Activated CD8-positive, alpha-beta T cell treated with anti-CD3 and anti-CD28 coated beads, Interleukin-2, amount 10 ng/mL, durations not matched to agents 7 days and 5 days (primary cell): ENCODE measurements at places on chromosomes 6 and 20. TPM values are rescaled to one million over a fixed set of nuclear protein-coding genes. Genes with fewer than 3 reads are reported as not detected.
A peak's percentile ranks its signal among the peaks of the same experiment; 100 is the strongest.

GRCh38 chr20:40813708-40814630 is 124.9 kb upstream of the MAFB start:
- DNase-seq = no peak

- no peak for DNase-seq
Measured at GRCh38 chr20:31710423-31711108, 12.1 kb downstream of the BCL2L1 start.

GRCh38 chr6:84853901-84854300 is 89.5 kb upstream of the TBX18 start:
- DNase-seq = no peak

DNA sequence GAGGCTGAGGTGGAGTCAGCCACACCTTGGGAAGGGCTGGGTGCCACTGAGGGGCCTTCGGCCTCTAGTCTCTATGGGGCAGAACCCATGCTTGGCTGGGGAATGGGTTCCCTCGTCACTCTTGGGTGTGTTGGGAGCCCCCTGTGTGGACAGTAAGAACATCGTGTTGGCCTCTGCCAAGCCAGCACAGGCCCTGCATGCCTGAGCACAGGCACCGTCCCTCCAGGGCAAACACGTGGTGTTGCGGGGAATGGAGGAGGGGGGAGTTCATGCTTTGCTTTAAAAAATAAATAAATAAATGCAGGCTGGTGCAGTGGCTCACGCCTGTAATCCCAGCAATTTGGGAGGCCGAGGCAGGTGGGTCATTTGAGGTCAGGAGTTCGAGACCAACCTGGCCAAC is 63.0 kb downstream of the EZR start:
- DNase-seq = no peak

- no peak for DNase-seq
Measured at GRCh38 chr6:44892579-44892978, 435.6 kb upstream of the RUNX2 start.

GRCh38 chr6:31122791-31123706 is 2.8 kb upstream of the CDSN start:
- no peak for DNase-seq

DNA sequence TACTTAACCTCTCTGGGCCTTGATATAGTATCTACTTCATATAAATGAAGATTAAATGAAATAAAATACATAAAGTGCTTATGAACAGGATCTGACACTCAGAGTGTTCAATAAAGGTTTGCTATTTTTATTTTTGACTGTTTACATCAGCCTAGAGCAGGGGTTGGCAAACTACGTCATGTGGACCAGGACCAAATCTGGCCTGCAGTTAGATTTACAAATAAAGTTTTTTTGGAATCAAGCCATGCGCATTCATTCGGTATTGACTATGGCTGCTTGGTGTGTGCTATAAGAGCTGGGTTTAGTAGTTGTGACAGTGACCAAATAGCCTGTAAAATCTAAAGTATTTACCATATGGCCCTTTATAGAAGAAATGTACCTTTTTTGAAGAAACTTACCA is 20.8 kb downstream of the PEX7 start:
- DNase-seq = no peak

DNA sequence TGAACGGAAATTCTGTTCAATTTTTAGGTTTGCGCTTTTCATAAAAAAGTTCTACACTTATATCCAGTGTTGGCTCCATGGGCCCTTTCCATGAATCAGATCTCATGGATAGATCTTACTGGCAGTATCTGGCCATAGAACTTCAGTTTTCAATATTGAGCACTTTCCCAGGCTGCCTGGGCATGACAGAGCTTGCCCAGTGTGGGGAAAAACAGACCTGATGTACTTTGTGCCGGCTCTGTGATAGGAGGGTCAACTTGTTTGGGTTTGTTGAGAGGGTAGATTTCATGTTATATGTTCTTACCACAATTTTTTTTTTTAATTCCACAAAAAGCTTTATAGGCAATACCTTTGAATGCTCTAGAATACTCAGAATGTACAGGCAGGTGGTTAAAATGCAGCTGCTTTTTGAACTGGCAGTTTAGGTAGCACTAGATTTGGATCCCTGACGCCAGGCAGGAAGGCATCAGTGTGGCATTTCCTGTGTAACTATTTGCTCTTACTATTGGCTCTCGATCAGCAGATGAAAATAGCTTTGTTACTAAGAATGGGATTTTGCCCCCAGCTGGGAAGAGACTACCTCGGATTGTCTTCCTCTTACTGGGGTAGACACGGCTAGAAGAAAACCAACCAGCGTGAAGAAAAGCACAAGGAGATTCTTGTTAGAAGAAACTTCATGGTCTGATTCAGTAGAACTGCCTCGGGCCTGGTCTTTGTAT is 404.9 kb upstream of the SOX4 start:
- no peak for DNase-seq

DNA sequence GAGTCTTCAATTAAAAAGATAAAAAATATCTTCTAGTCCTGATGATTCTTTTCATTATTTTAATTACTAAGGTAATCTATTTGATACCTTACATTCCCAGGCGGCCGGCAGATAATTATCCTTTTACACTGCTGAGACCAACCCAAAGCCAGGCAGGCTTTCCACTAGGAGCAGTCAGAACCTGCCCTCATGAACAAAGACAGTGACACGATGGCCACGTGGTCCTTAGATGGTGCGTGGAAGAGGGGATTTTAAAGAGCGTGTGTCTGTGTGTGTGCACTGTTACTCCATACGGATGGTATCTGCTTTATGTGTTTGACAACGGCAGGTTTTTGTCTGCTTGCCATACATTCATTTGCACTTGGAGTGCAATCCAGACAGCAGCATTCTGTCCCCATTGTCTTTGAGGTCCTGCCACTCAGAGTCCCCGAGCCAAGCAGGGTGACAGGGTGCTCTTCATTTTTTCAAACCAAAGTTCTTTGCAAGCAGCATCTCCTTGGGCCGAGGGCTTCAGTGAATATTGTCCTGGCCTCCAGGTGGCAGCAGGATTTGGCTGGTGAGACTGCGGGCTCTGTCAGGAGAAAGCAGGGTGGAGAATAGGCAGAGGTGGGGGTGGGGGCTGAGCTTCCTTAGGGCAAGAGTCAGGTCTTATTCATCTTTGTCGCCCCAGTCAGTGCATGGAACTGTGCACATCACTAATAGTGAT is 260.5 kb downstream of the NRN1 start:
- DNase-seq = no peak

DNA sequence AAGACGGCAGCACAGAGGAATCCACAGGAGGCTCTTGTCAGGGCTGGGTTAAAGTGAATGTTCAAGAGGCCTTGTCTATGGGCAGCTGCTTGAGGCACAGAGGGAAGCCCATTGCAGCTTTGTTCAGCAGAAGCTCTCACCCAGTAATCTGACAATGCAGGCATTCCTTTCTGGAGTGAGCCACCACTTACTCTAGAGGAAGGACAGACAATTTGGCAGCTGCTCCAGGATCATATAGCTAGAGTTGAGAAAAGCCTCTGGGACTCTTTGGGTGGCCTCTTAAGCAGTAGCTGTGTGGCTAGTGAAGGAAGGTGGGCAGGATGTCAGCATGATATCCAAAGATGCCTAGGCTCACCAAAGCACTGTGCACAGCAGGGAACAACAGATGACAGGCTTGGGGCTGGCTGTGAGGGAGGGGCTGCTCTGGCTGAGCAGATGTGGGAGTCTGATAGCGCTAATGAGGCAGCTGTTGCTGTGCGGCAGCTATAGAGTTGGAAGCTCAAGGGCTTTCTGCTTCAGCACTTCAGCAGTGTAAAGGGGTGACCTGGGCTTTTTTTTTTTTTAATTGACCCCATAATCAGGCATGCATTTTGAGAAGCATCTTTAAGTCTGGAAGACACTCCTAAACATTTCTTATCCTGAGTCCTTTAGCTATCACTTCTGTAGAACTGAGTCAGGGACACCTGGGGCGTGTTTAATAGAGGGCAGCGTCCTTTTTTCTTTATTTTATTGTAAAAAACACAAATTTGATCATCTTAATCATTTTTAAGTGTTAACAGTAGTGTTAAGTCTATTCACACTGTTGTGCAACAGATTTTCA is 27.2 kb downstream of the CMTR1 start:
- DNase-seq = no peak

DNA sequence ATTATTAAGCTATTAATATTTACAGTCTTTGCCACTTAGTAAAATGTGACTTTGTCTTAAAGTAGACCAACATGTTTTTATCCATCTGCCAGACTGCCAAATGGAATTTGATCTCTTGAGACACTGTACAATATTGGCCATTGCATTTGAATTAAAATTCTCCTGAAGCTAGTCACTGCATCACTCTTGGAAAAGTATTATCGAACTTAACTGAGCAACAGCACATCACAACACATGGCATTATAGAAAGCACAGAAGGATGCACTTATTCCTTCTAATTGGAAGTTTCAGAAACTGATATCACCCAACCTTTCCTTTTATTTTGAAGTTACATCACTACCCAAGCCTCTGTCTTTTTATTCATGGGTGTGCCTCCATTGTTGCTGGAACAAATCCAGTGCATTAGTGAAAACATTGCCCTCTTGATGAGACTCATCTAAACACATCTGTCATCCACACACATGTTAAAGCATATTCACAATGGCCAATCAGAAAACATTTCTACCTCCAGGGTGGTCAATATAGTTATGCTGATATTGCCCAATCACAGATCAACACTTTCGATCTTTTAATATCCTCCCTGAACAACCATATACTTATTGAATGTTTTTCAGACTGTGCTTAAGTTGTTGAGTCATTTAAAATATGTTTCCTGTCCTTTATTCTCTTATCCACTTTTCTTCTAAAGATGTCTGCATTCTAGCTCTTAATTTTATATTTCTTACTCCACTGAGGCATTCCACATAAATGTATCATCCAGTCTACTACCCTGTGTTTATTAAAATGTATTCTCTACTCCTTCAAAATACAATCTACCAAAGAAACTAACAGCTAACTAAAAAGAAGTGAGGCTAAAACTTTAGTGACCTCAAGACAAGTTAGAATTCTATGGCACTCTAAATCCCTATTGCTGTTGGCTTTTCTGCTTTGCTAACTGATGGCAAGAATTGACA is 535.0 kb downstream of the RFPL4B start:
- no peak for DNase-seq

DNA sequence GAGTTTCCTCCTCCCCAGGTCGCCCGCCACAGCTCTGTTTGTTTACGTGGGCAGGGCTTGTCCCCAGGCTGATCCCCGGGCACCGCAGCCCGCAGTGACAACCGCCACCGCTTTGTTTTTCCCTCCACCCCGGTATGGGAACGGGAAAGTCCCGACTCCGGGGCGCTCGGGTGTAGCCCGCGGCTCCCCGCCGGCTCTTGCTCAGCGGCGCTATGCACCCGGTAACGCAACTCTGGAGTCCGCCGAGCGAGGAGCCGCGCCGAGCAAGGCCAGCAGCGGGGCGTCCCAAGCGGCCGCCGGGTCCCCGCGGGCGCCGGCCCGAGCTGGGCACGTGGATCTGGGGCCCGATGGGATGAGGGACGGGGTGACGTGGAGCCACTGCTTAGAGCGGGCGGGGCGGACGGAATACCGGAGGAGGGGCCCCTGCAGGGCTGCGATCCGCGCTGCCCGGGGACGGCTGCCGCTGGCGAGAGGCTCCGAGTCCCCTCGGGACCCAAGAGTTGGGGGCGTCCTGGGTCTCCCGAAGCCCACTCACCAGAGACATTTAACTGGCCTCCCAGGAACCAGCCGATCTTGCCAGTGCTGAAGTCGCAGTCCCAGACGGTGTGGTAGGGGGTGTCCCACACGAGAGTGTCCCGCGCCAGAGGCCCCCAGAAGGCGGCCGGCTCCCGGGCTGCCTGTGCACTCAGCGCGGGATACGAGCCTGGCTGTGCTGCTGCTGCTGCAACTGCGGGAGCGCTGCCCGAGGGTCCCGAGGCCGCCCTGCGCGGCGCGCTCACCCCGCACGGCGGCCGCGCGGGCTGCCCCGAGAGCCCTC is 497 bp downstream of the ACSS1 start:
- peak; percentile 80 for DNase-seq

GRCh38 chr6:93746892-93747291 is 327.5 kb upstream of the EPHA7 start:
- no peak for DNase-seq

DNA sequence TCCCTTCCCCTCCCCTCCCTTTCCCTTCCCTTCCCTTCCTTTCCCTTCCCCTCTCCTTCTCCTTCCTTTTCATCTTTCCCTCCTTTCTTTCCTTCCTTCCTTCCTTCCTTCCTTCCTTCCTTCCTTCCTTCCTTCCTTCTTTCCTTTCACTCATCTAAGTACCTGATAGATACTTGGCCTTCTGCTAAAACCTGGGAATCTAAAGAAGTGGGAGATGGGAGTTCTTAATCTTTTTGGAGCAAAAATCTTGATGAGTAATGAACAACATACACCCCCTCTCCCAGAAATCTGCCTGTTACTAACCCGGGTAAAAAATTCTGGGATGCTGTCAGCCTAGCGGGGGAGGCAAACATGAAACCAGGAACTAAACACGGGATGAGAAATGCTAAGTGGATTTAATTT is 100.7 kb downstream of the VEGFA start:
- DNase-seq = no peak

DNA sequence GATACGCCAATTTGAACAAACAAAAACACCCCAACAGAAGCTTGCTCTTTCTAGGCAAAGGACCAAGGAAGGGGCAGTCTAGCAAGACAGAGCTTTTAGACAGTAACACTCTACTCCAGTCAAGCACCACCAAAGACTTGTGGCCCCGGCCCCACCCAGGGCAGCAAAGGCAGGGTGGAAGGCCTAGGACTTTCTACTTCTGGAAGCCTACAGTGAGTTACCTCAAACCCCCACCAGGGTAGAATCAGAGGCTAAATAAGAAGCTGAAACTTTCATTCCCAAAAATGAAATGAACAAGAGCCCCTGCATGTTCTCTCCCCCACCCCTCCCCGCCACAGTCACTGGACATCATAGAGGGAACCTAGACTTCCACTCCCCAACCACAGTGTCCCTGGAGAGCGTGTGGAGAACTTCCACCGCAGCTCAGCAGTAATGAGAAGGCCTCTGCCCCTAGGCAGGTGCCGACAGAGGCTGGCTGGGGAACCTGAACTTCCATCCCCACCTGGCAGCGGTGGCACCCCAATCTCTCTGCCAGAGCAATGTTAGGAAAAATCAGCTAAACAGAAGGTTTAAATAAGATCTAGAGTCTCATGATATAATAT is 40.0 kb downstream of the KATNA1 start:
- no peak for DNase-seq

The HLA-DRB1 gene
- total RNA-seq = 50.7 TPM

The JARID2 gene
- total RNA-seq = 33.0 TPM

The STAU1 gene
- total RNA-seq = 42.5 TPM

The GMDS gene
- 38.5 TPM for total RNA-seq

The SALL4 gene
- not detected for total RNA-seq

The ECHDC1 gene
- total RNA-seq = 47.1 TPM

The NR2E1 gene
- total RNA-seq = not detected

The AKAP12 gene
- 0.05 TPM for total RNA-seq

The GNMT gene
- 1.1 TPM for total RNA-seq
